ENCODE measurements at places on chromosomes 11 and 22. TPM values are rescaled to one million over a fixed set of nuclear protein-coding genes. Genes with fewer than 3 reads are reported as not detected.
A peak's percentile ranks its signal among the peaks of the same experiment; 100 is the strongest.

The JAML gene
- 6.9 TPM for polyA plus RNA-seq

DNA sequence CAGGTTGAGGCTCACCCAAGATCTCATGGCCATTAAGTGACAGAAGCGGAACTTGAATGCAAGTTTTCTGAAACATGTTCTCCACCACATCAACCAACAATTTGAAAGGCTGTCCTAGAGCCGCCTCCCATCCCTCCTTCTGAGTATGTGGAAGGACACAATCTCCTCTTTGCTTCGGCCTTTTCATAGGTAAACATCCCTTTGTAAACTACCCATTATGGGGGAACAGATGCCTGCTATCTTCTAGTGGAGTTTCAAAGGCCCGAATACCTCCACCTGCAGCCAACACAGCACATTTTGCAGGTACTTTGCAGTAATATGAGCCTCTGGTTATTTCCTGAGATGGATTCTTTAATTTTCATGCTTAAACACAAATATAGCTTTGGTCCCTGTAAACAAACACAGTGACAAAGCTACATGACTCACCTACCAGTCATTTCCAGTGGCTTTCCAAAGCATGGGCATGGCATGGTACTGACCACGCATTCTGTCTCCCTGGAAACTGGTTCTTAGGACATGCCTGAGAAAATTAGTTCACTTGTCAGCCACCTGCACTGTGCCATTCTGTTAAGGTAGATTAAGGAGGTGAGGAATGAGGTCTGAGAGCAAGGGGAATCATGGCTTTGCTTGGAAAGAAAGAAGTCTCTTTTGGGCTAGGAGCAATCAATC lies 60.2 kb downstream of the EHF start:
- H3K27ac ChIP-seq: no peak overlapping the region
- DNase-seq: no peak
- no peaks in the 10 kb centered on the region for H3K27me3 ChIP-seq
- H3K4me1 ChIP-seq: no peaks in the 10 kb centered on the region
- H3K36me3 ChIP-seq: no peaks in the 10 kb centered on the region
- no peak overlapping the region for H3K4me3 ChIP-seq

The RRP8 gene
- 21.2 TPM for polyA plus RNA-seq

GRCh38 chr11:112364962-112365481 lies 104.4 kb upstream of the PLET1 start:
- no peak overlapping the region for H3K4me3 ChIP-seq
- H3K27ac ChIP-seq: no peak overlapping the region
- H3K4me1 ChIP-seq: no peaks in the 10 kb centered on the region
- no peaks in the 10 kb centered on the region for H3K36me3 ChIP-seq

DNA sequence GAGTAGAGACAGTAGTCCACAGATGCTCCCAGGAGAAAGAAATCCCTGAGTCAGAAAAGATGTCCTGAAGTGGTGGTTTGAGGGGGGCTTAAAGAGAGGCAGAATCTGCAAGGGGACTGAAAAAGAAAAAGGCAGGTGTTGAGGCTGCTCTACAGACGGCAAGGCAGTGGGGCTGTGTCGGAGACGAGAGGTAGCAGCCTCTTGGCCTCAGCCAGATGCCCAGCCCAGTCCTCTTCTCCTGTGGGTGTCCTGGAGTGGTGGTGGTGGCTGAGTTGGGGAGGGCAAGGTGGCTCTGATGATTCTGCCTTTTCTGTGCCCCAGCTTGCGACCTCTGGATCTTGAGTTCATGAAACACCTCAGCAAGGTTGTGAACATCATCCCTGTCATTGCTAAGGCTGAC lies 9.3 kb upstream of the WBP2NL start:
- H3K27ac ChIP-seq: no peak overlapping the region
- H3K4me3 ChIP-seq: no peak overlapping the region
- no peaks in the 10 kb centered on the region for H3K36me3 ChIP-seq

- H3K4me1 ChIP-seq: peaks cover 12% of the 10 kb centered on the region
- H3K36me3 ChIP-seq: no peaks in the 10 kb centered on the region
- no peak for DNase-seq
- H3K27me3 ChIP-seq: no peaks in the 10 kb centered on the region
Observed at GRCh38 chr11:68043029-68043348, 4.2 kb downstream of the TCIRG1 start.

The CSTF3 gene
- polyA plus RNA-seq: 47.1 TPM

The FERMT3 gene
- polyA plus RNA-seq: 10.3 TPM

DNA sequence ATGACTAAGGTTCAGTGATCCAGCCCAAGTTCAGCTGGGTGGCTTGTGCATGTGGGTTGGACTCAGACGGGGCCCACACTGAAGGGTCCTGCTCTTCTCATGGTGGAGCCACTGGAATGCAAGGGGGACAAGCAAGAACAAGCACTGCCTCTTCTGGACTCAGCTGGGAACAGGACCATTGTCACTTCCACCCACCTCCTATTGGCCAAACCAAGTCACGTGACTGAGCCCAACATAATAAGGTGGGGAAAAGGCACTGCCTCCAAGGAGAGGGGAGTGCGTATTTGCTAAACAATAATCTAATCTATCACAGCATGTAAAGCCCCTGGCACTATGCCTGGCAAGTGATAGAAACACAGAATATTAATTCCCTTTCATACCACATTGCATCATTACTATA lies 87.1 kb downstream of the CHST1 start:
- no peaks in the 10 kb centered on the region for H3K27me3 ChIP-seq
- H3K36me3 ChIP-seq: no peaks in the 10 kb centered on the region
- H3K4me1 ChIP-seq: no peaks in the 10 kb centered on the region
- no peak overlapping the region for H3K27ac ChIP-seq
- H3K4me3 ChIP-seq: no peak overlapping the region

The PLET1 gene
- polyA plus RNA-seq: not detected

DNA sequence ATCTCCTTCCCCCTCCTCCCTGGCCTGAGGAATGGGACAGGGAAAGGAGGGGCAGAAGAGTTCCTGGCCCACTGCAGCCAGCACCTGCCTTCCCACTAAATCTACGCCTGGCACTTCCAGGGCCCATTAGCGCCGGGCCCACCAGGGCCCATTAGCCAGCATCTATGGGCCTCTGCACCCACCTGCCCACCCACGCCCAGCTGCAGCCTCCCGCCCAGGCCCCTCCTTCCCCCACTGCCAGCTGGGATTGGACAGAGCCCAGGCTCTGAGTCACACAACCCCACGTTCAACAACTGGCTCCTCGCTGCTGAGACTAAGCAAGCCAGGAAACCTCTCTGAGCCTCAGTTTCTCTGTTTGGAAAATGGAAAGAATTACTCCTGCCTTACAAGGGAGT lies 48.7 kb downstream of the CYTH4 start:
- DNase-seq: no peak
- H3K4me1 ChIP-seq: no peaks in the 10 kb centered on the region
- H3K27me3 ChIP-seq: peaks cover 97% of the 10 kb centered on the region
- no peak overlapping the region for H3K4me3 ChIP-seq
- H3K36me3 ChIP-seq: no peaks in the 10 kb centered on the region
- no peak overlapping the region for H3K27ac ChIP-seq

DNA sequence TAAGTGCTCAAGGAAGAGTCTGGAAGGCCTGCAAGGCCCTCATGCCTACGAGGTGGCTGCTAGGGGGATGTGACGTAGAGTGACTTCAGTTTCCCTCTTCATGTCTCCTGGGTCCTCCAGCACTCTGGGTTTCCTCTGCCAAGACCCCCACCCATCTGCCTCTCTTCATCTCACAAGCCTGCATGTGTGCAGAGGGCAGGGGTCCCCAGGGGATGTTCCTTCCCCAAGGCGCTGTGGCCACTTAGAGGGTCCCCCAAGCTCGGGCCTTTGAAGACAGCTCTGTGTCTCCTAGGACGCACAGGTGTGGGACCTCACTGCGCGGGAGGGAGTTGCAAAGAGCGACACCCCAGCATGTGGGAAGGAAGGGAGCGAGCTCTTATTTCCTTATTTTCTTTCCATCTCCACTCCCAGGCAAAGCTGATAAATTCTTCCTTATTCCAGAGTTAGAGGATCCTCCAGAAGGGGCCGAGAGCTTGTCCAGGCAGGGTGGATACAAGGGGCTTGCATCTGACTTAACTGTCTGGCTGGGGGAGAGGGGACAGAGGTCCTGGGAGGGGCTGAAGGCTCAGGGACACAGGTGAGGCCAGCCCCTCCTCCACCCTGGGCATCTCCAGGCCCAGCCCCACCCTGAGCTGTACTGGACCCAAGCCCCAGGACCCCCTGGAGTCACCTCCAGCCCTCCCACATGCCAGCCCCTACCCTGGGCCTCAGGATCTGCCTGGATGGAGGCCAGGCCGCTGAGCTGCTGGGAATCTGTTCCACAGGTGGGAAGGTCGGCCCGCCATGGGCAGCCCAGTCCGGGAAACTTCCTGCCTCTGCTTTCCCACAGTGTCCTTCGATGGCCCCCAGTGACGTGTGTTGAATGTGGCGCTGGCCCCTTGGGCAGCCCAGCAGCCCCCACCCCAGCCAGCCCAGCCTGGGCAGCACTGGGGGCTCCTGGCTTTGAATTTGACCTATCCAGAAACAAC lies 59.7 kb upstream of the KCNQ1OT1 start:
- DNase-seq: no peak
- no peaks in the 10 kb centered on the region for H3K36me3 ChIP-seq
- no peaks in the 10 kb centered on the region for H3K27me3 ChIP-seq

The HBB gene
- 505 TPM for polyA plus RNA-seq

DNA sequence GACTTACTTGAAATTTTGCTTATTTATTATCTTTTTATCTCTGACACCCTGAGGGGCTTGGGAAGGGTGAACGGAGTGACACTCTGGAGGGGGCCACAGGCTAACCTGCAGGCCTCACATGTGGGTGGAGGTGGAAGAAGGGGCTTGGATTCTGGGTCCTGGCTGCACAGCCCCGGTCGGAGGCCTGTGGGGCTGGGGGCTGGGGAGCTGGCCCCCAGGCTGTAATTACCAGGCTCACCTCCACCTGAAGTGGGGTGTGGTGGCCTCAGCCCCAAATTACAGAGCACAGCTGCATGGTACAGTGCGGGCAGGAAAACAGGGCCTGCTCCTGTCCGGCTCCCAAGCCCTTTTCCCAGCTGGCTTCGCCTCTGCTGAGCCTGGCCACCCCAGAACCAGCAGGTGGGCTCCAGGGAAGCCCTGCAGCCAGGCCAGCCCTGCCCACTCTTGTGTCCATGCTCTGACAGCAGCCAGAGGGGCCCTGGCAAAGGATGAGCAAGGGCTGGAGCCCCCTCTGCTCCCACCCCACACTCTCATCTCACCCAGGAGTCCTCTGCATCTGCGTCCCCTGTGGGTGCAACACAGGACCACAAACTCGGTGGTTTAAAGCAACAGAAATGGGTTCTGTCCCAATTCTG lies 48.0 kb downstream of the IGF2 start:
- no peaks in the 10 kb centered on the region for H3K36me3 ChIP-seq
- H3K27me3 ChIP-seq: peaks cover 21% of the 10 kb centered on the region
- H3K4me3 ChIP-seq: no peak overlapping the region
- no peaks in the 10 kb centered on the region for H3K4me1 ChIP-seq
- DNase-seq: no peak
- no peak overlapping the region for H3K27ac ChIP-seq

- H3K4me1 ChIP-seq: no peaks in the 10 kb centered on the region
- H3K4me3 ChIP-seq: no peak overlapping the region
- H3K36me3 ChIP-seq: no peaks in the 10 kb centered on the region
- DNase-seq: no peak
Observed at GRCh38 chr22:38406617-38407016, 48.4 kb downstream of the KCNJ4 start.

The OPCML gene
- 5.3 TPM for polyA plus RNA-seq

DNA sequence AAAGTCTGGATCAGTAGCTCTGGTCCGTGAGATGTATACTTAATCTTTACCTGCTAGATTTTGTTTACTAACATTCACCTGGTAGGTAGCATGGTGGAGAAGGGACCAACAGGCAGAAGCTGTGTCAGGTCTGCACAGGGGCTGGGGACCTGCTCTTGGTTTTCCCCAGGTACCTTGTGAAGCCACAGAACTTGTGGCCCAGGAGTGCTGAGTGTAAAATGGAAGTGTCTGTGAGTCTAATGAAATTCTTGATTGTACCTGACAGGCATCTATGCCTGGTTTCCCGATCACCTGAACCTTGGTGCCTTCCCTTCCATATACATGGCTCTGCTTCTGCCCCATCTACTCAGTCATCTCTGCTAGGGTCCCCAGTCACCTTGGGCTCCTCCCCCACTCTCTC lies 94.3 kb downstream of the CWC15 start:
- no peak overlapping the region for H3K4me3 ChIP-seq
- H3K36me3 ChIP-seq: peaks cover 15% of the 10 kb centered on the region
- no peak for DNase-seq
- peaks cover 12% of the 10 kb centered on the region for H3K4me1 ChIP-seq
- no peak overlapping the region for H3K27ac ChIP-seq

The CHRM1 gene
- 0.71 TPM for polyA plus RNA-seq

The ELF5 gene
- polyA plus RNA-seq: 27.7 TPM

The OR52I2 gene
- polyA plus RNA-seq: not detected

The CCDC73 gene
- 0.08 TPM for polyA plus RNA-seq

GRCh38 chr22:45460288-45461109 lies 42.2 kb upstream of the FBLN1 start:
- DNase-seq: no peak
- no peaks in the 10 kb centered on the region for H3K27me3 ChIP-seq
- H3K4me3 ChIP-seq: no peak overlapping the region

The NARS2 gene
- polyA plus RNA-seq: 30.7 TPM

The OR6A2 gene
- polyA plus RNA-seq: not detected

The TRPC6 gene
- 54.3 TPM for polyA plus RNA-seq

GRCh38 chr22:42719656-42720262 lies 911 bp downstream of the A4GALT start:
- H3K4me1 ChIP-seq: peaks cover 41% of the 10 kb centered on the region
- H3K27me3 ChIP-seq: peaks cover 15% of the 10 kb centered on the region
- H3K36me3 ChIP-seq: no peaks in the 10 kb centered on the region
- DNase-seq: no peak
- peak overlapping the region; percentile 13 for H3K27ac ChIP-seq
- H3K4me3 ChIP-seq: peak overlapping the region; percentile 60

GRCh38 chr11:34748036-34748435 lies 127.1 kb downstream of the EHF start:
- H3K4me3 ChIP-seq: no peak overlapping the region
- H3K27me3 ChIP-seq: no peaks in the 10 kb centered on the region
- no peak overlapping the region for H3K27ac ChIP-seq
- H3K36me3 ChIP-seq: no peaks in the 10 kb centered on the region

DNA sequence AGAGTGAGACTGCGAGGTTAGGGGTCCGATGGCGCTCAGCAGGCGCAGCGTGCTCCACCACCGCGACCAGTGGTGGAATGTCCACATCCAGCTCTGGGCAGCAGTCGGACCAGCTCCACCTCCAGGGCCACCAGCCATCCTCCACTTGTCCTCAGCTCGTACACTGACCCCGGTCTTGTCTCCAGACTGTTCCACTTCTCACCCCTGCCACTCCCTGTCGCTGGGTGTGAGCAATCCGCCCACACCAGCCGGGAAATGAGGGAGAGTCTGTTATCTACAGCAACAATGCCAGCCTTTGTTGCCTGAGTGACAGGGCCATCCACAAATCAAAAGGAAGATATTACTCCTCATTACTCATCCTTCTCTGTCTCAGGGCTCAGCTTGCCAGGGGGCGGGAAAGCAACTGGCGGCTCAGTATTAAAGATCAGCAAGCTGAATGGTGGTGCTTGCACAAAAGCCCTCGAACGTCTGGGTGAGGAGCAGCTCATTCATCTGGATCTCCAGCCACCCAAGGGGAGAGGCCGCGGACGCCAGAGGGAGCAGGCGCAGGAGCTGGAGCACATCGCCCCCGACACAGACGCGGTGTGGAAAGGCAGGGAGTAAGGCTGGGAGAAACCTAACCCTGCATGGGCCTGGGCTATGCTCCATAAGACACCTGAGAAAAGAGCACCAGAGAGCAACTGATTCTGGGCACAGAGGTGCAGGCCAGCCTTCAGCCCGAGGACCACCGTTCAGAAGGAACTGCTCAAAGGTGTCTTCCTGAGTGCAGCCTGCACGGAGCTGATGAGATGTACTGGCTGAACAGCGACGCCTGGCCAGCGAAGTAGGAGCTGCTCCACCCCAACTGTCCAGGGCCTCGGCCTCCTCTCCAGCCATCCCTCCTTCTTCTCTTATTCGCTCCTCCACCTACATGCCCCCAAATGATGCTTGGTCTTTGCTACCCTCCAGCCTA lies 21.9 kb downstream of the IGSF9B start:
- H3K27me3 ChIP-seq: no peaks in the 10 kb centered on the region
- H3K36me3 ChIP-seq: no peaks in the 10 kb centered on the region
- H3K4me3 ChIP-seq: no peak overlapping the region

Measured in left lung (tissue), 14 donors.